ENCODE measurements at places on chromosomes 1 and 21.

- DNase-seq = no peak
Measured at GRCh38 chr1:114745291-114745690, 12.5 kb downstream of the CSDE1 start.

DNA sequence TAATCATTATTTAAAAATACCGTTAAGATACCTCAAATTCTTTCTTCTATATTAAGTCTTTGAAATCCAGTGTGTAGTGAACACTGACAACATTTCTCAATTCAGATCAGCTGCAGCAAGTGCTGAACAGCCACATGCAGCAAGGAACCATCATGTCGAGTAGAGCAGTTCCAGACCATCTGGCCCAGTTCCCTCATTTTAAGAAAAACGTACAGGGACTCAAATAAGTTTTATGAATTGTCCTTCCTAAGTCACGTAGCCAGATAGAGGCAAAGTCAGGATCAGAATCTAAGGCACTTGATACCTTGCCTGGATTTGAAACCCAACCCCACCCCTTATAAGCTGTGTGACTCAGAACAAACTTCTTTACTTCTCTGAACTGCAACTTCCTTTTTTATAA lies 132.4 kb downstream of the PROX1 start:
- no peak for DNase-seq

DNA sequence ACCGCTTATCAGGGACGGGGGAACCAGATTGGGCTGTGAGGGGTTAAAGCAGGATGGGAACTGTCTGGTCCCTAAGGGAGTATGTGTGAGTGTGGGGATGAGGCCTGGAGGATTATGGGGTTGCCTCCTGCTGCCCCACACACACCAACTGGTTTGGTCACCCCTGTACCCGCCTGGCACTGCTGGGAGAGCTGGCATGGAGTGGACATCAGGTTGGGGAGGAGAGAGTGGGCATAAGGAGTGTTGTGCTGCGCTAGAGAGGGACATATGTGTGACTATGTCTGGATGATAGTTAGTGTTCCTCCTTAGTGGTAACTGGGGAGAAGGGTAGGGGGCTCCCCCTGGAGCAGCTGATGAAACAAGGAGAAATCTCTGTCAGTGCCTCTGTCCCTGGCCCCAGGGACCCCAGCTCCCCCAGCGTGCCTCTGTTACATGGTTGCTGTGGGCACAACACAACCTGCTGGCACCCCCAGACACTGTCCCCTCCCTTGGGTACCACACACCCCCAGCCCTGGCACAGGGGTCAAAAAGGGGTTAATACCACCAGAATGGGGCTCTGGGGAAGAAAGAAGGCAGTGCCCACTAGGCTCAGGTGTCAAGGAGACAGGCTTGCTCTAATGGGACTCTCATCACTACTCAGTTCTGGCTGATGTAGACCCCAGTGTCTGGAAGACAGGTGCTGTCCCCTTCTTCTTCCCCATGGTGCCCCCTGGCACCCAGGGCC lies 1.9 kb downstream of the ZBTB7B start:
- DNase-seq = no peak

DNA sequence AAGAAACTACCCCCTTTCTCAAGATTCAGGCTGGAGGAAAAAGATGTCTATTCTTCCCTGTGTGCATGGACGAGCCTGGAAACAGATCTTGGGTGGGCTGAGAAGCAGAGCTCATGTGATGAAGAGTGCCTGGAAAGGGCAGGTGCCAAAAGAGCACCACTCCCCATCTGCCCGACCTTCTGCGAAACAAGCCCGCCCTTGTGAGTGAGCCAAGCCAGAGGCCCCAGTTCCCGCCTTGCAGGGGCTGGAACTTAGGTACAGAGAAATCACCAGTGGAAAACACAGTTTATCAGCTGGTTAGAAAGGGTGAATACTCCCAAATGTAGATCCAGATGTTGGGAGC lies 26.7 kb upstream of the A3GALT2 start:
- no peak for DNase-seq

DNA sequence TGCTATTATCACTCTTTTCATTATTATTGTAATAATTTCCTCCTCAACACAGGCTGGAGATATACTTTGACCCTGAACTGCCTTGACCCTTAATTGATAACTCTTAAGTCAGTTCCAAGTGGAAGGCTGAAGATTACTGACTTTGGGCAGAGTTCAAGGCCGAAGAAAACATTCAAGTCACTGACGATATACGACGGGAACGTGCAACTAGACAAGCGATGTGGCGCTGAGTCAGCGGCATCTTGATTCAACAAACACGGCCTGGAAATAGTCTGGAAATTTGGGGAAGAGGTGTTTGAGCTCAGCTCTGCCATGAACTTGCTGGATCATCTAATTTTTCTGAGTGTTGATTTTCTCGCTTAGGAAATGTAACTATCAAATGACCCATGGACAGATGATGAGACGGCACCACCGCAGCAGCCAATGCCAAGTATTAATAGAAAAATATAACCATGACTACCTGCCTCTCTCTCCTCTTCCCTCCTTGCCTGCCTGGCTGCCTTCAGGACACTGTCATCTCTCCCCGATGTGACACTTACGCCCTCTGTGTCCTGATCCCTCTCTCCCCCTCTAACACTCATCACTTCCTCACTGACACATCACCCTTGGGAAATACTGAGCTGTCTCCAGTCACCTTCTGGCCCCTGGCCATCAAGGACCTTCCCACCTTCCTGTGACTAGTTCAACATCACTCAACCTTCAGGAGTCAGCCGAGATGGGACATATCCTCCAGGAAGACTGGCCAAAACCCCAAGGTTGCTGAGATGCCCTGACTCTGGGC lies 49.4 kb downstream of the TMCO4 start:
- no peak for DNase-seq

DNA sequence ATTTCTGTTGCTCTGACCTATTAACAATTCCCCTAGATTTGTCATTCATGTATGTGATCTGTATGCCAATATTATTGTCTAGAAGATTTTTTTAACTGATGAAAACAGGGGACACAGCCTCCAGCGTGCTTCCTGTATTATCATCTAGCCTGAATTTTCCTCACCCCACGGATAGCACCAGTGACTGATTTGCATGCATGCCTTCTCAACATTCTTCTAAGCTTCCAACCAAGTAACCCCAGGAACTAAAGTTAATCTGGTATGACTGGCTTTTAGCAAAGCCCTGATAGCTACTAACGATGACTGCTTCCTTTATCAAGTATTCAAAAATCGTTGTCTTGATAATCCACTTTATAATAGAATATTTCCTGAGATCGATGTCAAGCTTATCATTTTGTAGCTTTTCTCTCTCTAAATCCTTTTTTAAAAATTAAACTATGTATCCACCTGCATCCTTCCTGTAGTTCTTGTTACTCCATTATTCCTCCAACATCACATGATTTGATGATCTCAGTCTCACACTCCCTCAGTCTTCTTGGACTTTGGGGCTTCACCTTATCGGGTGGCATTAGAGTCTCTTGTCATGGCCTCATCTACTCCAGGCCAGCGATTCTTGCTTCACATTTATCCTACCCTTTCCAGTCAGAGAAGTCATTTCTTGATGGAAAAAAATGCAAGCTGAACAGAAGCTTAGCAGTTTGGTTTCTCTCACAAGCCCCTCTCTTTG lies 19.0 kb downstream of the BCAR3 start:
- DNase-seq = no peak

- no peak for DNase-seq
Measured at GRCh38 chr1:201789245-201789644, 39.7 kb upstream of the IPO9 start.

DNA sequence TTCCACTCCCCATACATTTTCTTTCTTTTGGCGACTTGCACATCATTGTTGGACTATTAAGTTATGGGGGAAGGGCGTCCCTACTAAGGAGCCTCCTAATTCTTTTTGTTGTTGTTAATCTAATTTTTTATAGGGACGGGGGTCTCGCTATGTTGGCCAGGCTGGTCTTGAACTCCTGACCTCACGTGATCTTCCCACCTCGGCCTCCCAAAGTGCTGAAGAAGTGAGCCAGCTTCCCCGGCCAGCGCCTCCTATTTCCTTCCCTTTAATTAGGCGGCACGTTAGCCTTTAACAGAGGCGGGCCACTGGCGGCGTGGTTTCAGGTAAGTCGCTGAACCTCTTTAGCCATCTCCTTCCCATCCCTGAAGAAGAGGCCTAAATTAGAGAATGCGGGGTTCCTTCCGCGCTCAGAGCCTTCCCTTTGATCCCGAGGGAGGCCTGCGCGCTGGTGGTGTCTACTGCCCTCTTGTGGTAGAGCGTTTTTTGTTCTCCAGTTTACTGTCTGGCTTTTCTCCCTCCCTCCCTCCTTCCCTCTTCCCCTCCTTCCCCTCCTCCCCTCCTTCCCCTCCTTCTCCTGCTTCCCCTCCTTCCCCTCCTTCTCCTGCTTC lies 38.1 kb downstream of the TNFRSF9 start:
- peak; percentile 43 for DNase-seq

DNA sequence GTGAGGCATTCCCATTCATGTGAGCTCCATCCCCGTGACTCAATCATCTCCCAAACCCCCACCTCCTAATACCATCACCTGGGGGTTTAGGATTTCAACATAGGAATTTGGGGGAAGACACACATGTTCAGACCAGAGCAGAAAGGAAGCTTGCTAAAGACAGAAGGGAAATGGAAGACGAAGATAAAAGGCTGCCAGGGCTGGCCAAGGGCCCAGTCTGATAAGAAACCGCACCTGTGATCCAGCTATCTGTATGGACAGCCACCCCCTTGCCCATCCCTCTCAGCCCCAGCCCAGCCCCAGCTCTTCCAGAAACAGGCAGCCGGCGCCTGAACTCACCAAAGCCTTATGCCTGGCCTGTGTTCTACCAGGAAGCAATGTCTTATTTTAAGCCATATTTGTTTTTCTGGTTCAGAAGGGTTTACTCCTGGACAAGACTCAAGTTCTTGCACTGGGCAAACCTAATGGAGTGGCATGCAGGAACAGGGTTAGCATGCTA lies 198.4 kb upstream of the VAMP3 start:
- DNase-seq = no peak

- no peak for DNase-seq
Measured at GRCh38 chr1:23577056-23578004, 18.0 kb upstream of the ID3 start.

GRCh38 chr1:196209983-196210382 lies 398.3 kb downstream of the KCNT2 start:
- no peak for DNase-seq
